ENCODE measurements at places on chromosomes 1 and 21.
A peak's percentile ranks its signal among the peaks of the same experiment; 100 is the strongest.

GRCh38 chr1:29280409-29281131 is 44.2 kb downstream of the PTPRU start:
- DNase-seq: peak; percentile 15

GRCh38 chr1:42165511-42166210 is 1.1 kb upstream of the GUCA2A start:
- DNase-seq: no peak

- DNase-seq: no peak
These were observed 39.1 kb upstream of the LRP8 start for GRCh38 chr1:53366901-53367502.

DNA sequence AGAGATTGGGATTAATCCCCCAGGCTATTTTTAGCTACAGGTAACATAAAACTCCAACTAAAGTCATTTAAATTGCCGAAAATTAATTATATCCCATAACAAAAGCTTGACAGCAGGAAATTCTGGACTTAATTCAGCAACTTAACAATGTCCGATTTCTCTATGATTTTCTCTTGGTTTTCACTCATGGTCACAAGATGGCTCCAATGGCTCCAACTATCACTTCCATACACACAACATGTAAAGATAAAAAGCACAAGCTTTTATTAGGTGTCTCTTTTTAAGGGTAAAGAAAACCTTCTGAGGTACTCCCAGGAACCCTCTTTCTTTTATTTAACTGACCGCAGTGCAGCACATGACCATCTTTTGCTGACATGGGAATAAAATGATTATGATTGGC is 363.5 kb upstream of the PTBP2 start:
- no peak for DNase-seq

GRCh38 chr1:59071289-59071688 is 225.6 kb upstream of the FGGY start:
- DNase-seq: no peak

GRCh38 chr1:17287130-17287776 is 20.7 kb upstream of the PADI4 start:
- DNase-seq: peak; percentile 87

All from AG10803 (cell line).